ENCODE measurements at places on chromosomes 5 and 9.

- DNase-seq = no peak
These were observed 339.0 kb downstream of the PDE4D start for GRCh38 chr5:59554501-59554900.

DNA sequence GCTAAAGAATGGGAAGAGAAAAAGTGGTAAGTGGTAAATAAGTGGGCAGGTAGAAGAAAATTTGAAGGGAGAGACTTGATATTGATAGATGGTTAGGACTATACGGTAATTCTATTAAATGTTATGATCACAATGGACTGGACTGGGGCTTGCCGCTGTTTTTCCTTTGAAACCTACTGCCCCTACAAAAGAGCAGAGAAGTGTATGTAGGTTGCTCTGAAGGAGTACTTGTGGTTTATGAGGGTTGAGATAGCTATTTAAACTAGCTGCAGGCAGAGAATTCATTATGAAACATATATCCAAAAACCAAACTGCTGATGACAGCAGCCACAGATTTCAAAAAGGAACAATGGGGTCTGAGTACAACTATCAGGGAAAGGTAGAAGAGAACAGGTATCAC lies 16.8 kb upstream of the HK3 start:
- no peak for DNase-seq

- DNase-seq = no peak
These were observed 578 bp upstream of the PSAT1 start for GRCh38 chr9:78296201-78296892.

GRCh38 chr5:7662289-7662688 lies 188.6 kb downstream of the CFAP90 start:
- no peak for DNase-seq

- DNase-seq = no peak
These were observed 65.4 kb downstream of the EGFLAM start for GRCh38 chr5:38323645-38324295.

DNA sequence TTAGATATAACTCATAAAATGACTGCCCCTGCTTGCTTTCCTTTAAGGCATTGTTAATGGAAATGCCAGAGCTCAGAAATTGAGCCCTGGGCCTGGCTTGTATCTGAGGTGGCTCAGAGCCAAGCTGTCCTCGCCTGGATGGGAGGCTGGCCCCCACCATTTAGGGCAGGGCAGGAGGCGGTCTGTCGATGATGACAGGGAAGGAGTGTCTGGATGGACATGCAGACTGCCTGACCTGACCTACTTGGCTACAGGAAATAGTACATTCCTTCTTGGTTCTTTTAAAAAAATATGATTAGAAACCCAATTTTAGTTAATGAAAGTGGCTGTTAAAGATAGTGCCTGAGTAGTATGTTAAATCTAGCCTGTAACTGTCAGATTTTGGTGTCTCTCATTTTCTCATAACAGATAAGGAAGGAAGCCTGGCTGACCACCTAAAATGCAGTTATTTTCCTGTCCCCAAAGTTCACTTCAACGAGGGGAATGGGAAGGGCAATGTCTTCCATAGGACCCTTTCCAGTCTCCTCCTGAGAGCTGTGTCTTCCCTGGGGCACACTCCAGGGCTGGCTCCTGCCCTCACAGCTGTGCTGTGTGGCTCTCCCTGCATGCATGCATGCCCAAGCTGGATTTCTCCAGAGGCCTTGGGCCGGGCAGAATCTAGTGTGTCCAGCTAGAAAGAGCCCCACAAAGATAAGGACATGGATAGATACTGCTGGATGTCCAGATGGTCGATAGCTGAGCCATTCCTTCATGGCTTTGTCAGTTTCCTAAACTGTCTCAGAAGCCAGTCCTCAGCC lies 42.3 kb downstream of the MACROH2A1 start:
- no peak for DNase-seq

Measured in activated CD4-positive, CD25-positive, alpha-beta regulatory T cell (primary cell).